CD4-positive, alpha-beta T cell treated with Interleukin-2 at 100 ng/mL for 4 hours (primary cell): ENCODE measurements at places on chromosomes 1 and 21.

GRCh38 chr1:68327414-68327813, 95.1 kb upstream of the WLS start:
- DNase-seq, result no peak

DNA sequence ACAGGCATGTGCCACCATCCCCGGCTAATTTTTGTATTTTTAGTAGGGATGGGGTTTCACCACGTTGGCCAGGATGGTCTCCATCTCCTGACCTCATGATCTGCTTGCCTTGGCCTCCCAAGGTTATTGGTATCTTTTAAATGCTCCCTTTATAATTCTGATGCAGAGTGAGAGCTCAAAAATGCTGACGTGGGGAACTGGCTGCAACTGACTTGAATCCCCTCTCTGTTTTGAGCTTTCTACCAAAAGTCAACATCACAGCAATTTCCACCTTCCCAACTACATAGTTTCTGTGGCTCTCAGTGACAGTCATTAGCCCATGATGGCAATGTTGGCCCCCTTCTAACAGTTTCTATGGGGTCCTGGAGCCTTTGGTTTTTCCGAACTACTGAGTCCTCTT, 268.2 kb upstream of the FOXD3 start:
- DNase-seq, result no peak

GRCh38 chr1:181099152-181100014, 10.9 kb downstream of the IER5 start:
- peak; percentile 31 for DNase-seq

- no peak for DNase-seq
Observed at GRCh38 chr1:193939585-193939984, 753.2 kb upstream of the B3GALT2 start.

DNA sequence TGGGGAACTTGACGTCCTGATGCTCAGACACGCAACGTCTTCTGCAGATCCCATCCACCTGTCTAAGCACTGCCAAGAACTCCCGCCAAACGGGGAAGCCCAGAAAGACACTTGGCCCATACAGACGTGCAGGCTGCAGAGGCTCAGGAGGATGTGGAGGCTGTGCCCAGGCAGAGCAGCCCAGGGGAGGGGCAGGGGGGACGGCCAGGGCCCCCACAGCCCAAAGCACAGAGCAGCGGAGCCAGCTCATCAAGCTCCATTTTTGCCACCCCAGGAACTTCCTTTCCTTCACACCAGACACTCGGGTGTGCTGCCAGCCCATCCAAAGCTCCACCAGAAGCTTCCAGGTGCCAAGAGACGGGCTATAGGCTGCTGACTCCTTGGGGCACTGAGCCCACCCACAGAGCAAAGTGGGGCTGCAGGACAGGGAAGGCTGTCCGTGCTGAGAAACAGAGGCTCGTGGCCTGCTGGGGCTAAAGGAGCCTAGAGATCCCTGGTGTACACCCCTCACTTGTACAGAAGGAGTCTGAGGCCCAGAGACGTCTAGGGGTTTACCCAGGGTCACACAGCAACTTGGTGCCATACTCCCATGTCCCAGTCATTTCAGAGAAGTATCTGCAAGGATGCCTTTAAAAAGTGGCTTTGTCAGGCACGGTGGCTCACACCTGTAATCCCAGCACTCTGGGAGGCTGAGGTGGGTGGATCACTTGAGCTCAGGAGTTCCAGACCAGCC, 59.1 kb downstream of the ACOT7 start:
- DNase-seq, result no peak

DNA sequence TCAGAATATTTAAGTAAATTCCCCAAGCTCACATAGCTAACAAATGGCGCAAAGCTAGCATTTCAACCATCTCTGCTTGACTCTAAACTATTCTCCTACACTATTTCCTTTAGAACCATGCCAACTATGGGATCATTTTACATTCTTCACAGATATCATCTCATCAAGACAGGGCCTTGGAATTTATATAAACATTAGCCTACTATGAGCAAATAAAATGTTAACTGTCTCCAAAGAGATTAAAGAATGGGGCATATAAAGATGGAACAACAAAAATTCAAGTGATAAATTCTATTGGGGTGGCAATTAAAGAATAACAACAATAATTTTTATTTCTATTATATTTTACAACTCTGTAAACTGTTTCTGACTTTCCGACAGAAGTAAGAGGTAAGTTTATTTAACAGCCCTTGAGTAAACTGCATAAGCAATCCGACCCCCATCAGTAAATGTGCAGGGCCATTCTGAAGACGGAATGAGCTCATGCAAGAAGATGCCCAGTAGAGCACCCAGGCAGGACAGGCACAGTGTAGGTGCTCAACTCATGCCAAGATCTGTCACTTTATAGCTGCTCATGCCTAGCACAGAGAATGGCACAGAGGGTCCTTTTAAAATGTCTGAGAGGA, 261.9 kb downstream of the VAV3 start:
- no peak for DNase-seq

GRCh38 chr1:47460456-47460855, 22.6 kb downstream of the FOXD2 start:
- DNase-seq, result no peak

DNA sequence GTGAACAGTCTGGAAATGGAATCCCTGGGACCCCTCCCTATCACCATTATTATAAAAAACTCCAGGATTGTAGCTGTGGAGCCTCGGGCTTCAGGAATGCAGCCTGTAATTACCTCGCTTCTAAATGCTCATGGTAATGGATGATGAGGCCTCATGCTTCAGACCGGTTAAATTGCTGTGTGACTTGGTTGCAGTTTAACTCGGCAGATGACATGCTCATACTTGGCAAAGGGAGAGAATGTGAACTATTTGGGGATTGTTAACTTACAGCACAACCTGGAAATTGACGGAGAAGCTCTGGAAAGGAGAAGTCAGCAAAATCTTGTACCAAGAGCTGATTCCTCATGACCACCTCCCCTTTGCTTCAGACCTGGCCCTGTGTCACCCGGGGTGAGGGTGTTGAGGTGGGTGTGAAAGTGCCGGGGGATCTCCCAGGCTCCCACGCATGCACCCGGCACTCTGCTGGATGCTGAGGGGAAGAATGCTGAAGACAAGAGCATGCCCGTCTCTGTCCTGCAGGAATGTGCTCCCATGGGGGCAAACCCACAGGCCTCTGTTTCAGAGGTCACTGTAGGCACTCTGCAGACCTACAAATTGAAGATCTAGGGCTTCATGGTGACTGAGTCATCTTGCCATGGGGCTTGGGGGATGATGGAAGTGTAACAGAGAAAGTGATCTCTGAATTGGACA, 364.8 kb downstream of the RPS6KC1 start:
- no peak for DNase-seq

GRCh38 chr1:109759513-109760334, 4.0 kb downstream of the EPS8L3 start:
- no peak for DNase-seq

GRCh38 chr1:161549652-161550051, at the start of gene FCGR3A:
FCGR3A (minus strand) TSS chr1:161549818; CDS start chr1:161549736, 82 bp downstream.
- peak; percentile 42 for DNase-seq

DNA sequence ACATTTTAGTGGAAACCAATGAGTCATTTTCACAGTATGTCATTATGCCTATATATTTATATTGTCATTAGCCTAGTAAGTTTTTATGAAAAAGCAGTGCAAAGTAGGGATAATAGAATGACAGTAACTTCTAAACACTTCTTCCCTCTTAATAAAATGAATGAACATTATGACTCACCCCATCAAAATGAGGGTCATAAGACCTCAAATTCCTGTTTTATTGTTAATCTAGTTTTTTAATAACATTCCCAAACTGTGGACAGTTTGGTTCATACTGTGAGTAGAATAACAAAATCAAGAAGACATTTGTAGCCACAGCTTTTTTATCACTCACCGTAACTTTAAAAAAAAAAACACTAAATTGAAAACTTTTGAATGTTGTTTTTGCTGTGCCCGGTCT, 160.5 kb downstream of the LRRC40 start:
- DNase-seq, result no peak

DNA sequence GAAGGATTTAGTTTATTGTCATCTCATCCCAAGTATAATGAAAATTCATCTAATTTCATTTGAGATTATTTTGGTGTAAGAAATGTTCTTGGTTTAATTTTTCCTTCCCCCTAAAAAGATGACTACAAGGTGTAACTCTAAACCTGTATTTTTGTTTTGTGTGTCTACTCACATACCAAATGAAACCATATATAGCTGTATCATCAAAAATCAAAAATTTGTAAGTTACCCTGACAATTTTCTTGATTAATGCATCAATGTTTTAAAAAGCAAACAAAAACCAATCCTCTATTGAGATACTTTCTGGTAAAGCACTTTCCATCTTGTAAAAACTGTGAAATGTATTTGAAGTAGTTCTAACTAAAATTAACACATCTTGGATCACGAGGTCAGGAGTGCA, 30.8 kb downstream of the FH start:
- DNase-seq, result no peak

- DNase-seq, result no peak
Observed at GRCh38 chr1:204041803-204042505, 31.0 kb upstream of the SOX13 start.

GRCh38 chr1:67835663-67836452, 2.6 kb upstream of the GNG12 start:
- DNase-seq, result no peak

DNA sequence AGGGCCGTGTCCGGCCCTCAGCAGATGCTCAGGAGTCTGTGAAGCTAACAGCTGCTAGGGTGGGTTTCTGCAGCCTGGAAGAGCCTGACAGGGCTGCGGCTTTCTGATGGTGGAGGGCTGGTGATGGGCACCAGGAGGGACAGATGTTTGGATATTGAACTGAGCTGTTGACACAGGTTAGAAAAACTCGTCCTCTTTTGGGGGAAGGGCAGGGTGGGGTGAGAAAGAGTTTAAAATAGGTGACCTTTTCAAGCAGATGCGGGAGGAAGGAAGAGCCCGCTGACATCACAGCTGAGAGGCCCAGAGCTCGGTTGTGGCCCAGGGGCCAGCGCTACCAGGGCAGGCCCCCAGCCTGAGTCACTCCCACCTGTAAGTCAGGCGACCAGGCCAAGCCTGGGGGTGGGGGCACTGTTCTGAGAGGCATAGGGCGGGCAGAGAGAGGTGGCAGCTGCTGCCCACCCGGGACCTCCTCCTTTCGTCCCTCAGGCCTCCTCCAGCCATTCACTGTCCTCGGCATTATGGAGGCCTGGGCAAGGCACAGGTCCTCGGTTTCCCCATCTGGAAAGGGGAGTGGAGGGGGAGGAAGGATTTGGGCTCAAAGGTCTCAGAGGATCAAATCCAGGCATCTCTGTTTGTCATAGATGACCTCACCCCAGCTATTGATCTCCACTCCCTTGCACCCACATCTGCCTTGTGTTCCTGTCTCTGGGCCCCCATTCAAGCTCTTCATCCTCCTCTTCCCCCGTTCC, 32.3 kb upstream of the ID3 start:
- DNase-seq, result peak; percentile 35

- no peak for DNase-seq
Observed at GRCh38 chr1:48470481-48470855, 1.5 kb downstream of the SPATA6 start.

- peak; percentile 37 for DNase-seq
Observed at GRCh38 chr1:165645654-165646366, 14.8 kb downstream of the MGST3 start.

DNA sequence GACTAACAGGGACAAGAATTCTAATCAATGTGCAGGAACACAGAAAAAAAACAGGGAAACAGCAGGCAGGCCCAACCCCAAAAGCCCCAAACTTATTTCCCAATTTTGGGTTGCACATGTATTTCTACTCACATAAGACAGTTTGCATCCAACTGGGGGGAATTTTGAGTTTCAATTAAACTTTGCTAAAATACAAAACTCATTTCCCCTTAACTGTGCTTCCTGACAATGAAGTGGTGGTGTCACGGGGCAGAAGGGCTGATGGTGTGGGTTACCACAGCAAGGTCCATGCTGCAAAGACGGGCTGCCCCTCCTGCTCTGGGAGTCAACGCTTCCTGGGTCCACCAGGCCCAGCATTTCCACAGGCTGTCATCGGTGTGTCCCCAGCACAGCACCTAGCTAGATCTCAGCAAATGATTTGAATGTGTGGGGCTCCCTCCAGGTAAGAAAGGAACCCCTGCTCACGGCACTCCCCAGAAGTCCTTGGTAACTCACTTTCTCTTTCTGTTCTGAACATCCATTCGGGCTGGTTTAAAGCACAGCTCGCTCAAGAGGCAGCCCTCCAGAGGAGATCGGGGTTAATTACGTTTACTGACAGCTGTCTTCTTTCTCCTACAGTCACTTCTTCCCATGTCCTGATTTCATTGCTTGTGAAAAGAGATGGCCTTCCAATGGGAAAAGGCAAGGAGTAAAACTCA, 27.4 kb downstream of the HIVEP3 start:
- peak; percentile 77 for DNase-seq

GRCh38 chr1:54701066-54701465, 14.6 kb upstream of the TTC4 start:
- DNase-seq, result no peak

DNA sequence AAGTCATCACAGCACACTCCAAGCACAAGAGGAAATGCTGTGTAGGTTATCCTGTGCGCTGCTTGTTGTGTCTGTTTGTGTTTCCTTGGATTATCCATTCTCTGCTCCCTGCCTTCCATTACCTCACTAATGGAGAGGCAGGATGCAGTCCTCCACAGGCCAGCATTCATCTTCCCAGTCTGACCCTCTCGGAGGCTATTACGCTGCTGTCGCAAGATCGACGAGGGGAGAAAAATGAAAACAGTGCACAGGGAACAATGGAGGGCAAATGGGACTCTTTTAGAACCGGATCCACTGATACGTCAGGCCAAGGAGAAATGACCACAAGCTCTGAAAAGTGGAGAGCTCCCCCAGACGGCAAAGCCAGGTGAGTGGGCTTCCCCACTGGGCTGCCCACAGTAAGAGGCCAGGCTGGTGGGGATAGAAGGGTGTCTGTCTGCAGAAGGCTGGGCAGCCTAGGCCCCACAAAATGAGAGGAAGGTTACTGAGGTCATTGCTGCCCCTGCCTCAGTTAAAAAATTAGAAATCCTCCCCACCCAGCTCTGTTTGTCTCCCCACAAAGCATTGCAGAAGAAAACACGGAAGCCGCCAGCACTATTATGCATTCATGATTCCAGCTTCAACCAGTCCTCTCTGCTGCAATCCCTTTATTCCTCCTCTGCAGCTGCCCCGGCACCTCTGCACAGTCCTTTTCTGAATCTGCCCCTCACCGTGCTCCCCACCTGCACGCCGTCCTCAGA, 21.7 kb downstream of the LRRN2 start:
- DNase-seq, result no peak

DNA sequence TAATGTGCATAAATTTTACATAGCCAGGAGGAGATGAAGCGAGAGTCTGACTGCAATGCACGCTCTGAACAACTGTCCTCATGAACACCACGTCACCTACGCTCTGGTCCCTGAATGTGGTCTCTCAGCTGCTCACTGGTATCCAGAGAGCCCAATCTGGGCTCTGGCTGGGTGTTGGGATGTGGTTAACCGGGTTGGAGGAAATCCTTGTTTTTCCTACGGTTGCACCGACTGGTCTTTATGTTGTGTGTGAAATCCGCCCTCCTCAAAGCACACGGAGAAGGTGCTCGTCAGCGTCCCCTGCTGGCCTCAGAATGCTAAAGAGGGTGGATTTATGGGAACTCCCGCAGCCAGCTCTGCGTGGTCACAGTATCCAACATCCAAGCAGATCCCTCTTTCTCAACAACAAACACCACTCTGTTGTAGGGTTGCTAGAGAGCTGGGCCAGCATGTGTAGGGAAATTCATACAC, 51.8 kb upstream of the FAM89A start:
- peak; percentile 31 for DNase-seq
